Urinary bladder (tissue), 4 donors: ENCODE measurements at places on chromosomes 16 and 17. TPM values are rescaled to one million over a fixed set of nuclear protein-coding genes. Genes with fewer than 3 reads are reported as not detected.

DNA sequence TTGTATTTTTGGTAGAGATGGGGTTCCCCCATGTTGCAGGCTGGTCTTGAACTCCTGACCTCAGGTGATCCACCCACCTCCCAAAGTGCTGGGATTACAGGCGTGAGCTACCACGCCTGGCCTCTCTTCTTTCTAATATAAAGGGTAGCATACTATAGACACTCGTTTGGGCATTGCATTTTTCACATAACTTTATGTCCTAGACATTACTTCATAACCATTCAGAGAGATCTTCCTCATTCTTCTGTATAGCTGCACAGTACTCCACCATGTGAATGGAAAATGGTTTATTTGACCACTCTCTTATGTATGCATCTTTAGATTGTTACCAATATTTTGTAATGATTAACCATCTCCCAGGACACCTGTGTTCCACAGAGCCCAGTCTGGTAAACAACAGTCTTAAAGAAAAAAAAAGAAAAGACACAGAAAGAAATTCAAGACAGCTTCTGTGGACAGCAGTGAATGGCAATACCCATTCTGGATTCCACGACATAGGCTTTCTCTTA lies 42.1 kb downstream of the TK2 start:
- no peak for DNase-seq

DNA sequence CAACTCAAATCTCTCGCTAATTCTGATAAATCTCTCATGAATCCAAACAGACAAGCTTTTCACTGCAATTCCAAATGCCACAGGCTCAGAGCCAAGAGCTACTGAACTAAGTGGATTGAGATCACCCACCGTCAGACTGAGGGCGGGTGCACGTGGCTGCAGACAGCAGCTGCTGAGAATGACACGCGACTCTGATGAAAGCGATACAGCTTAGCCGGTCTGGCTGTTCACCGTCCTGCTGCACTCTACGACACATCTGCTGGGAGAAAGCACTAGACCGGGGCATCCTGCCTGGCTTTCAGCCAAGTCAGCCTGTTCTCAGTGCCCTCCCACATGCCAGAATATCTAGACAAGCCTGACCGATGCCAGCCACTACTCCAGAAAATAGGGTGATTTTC lies 42.6 kb downstream of the KLHDC4 start:
- peak; percentile 60 for DNase-seq

GRCh38 chr17:14902803-14903202 lies 362.3 kb downstream of the PMP22 start:
- no peak for DNase-seq

DNA sequence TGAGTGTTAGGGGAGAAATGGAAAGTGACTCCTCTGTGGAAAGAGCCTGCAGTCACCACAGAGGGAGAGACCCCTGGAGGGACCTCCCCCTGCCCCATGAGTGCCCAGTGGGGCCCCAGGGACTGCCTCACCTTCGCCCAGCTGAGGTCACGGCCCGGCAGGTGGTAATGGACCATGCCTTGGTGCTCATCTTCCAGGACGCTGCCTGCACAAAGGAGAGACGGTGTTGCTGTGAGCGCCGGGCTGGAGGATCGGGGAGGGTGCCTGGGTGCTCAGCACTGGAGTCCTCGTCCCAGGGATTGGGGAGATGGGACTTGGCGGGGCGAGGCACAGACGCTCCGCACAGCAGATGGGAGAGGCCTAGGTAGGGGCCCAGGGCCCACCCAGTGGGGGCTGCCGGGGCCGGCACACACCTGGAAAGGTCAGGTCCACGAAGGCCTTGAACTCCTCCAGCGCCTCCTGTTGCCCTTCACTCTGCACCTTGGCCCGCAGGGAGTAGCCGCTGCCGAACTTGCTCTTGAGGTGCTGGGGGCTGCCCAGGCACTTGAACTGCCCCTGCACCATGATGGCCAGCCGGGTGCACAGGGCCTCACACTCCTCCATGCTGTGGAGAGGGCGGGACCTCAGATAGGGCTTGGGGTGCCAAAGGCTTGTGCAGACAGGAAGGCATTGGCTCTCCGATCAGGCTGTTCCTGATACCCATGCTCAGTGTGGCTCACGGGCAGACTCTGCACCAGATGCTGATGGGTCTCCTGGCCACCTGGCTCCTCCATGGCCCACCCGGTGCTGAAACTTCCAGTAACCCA lies 9.7 kb upstream of the RNPS1 start:
- DNase-seq = no peak

DNA sequence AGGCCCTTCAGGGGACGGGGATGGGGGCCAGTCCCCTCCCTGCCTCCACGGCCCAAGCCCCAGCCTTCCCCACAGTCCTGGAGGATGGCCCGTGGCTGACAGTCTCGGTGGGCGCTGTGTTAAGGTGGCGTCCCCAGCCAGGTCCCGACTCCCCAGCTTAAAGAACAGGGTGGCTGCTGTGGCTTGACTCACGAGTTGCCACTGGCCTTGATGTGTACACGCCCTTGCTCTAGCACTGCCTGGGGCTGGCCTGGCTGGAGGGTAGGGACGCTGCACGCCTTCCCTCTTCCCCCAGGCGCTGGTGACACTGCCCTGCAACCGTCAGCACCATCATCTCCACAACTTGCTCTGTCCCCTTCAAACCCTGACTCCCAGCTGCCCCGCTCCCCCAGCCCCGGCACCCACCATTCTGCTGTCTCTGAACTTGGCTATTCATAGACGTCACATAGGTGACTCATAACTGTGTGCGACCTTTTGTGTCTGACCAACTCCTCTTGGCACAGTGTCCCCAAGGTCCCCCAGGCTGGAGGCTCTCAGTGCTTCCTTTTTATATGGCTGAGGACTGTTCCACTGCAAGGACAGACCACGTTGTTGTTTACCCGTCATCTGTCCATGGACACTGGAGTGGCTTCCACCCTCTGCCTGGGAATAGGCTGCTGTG lies 6.3 kb downstream of the GNPTG start:
- no peak for DNase-seq

GRCh38 chr16:87833548-87833947 lies 35.8 kb downstream of the SLC7A5 start:
- no peak for DNase-seq

DNA sequence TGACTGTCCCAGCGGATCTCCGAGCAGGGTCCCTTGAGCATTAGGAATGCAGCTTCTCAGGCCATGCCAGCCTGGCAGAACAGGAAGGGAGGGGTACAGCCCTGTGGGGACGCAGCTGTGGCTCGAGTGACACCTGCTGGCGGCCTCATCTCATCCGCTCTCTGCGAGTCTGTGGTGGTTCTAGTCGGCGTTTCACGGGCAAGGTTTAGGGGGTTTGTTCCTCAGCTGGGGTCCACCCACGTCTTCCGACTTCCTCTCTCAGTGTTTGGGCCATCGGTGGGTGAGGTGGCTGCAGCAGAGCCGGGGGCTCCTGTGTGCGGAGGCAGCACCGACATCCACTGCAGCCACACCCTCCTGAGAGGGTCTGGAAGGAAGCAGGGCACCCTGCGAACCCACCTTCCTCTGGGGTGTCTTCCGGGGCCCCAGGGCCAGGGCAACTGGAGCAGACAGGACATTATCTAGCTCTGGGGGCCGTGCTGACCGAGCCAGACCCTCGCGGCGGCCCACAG lies 33.3 kb downstream of the JPH3 start:
- DNase-seq = no peak

DNA sequence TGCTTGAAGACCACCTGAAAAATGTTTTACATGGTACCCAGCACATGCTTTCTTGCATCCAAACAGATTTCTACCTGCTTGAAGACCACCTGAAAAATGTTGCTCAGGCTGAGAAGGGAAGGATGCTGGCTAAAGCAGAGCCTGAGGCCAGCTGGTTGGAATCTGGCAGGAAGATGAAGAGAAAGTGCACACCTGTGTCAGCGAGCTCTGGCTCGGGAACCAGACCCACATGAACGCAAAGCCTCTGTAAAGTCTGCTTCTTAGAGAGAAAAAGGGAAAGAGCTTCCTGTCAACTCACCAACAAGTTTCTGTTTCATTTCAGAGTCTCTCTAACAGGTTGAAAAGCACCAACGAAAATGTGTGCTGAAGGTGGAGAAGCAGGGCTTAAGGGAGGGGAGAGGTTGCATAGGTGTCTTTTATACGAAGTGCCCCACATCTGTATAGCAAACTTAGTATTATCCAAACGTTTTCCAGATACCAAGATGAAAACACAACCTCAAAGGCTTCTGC lies 226.0 kb downstream of the TOX3 start:
- DNase-seq = no peak

DNA sequence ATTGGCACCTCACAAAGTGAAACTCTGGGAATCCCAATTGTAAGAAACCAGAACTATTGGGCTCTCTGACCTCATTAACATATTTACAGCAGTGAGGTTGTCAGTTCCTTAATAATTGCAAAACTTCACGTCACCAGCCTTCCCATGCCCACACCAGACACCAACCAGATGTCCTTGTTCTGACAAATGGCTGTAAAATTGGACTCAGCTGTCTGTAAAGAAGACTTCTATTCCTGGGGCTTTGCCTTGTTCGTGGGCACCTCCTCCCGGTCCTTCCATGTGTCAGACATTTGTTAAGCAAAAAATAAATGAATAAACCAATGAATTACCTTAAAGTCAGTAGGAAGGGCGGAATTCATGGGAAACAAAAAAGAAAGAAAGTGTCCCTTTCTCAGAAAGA lies 284.3 kb upstream of the CDH11 start:
- DNase-seq = no peak

DNA sequence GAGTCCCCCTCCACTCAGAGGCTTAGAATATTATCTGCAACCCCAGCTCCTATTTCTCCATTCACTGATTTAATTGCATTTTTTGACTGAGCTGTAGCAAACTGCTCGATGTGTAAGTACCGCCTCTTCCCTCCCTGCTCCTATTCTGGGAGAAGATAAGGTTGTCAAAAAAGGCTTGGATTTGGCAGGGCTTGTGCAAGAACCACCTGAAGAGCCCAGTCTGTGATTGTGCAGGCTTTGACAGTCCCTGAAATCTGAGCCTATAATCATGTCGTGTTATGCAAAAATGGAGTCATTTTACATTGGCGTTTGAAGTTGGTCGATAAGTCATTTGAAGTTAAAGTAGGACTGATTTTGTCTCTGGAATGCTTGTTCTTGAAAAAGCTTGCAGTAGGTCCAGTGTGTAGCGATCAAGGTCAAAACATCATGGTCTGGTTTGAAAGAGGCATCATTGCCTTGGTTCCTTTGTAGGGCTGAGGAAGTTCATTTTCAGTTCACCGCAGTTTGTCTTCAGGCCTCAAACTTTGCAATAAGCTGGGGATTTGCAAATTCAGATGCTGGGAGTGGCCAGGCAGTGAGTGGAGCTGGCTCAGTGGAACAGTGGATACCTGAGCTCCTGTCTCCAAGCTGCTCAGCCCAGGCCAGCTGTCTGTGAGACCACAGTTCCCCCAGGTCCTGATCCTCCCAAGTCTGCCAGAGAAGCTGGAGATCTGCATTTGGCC lies 68.8 kb downstream of the KATNIP start:
- no peak for DNase-seq

GRCh38 chr16:70572926-70573270 lies 49.3 kb downstream of the SF3B3 start:
- DNase-seq = no peak

GRCh38 chr17:74390680-74391653 lies 23.7 kb downstream of the GPR142 start:
- DNase-seq = no peak

DNA sequence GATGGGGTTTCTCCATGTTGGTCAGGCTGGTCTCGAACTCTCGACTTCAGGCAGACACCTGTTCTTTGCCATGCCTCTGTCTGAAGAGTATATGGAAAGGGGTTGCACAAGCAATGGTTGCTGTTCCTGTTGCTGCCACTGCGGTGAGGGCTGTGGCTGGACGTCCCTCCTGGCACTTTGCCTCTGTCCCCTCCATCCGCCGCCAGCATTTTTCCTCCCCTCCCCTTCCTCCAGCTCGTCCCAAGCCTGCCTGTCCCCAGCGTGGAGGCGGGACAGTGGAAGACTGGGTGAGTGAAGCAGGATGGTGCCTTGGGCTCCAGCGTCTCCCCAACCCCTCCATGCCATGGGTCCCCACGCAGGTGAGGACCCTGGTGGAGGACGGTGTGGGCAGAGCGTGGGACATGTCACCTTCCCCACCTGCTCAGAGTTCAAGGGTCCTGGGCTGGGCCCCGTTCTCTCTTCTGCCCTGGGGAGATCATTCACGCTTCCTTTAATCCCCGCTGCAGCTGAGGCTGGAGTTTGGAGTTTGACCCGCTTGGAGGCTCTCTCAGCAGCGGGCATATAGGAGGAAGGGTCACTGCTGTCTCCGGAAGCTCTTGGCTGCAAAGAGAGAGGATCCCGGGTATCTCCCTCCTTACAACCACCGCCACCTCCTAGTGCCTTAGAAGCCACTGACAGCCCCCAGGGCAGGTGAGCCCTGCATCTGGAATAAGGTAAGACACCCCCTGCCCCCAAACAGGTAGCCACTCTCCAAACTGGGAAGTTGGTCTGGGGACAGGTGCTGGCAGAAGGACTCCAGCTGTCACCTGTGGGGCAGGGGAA lies at the start of gene SLC5A11:
Gene SLC5A11, plus strand, starts transcription at position 238 of the 822 bp plus-strand sequence. CDS start 12,681 bp downstream, outside the sequence.
- no peak for DNase-seq

DNA sequence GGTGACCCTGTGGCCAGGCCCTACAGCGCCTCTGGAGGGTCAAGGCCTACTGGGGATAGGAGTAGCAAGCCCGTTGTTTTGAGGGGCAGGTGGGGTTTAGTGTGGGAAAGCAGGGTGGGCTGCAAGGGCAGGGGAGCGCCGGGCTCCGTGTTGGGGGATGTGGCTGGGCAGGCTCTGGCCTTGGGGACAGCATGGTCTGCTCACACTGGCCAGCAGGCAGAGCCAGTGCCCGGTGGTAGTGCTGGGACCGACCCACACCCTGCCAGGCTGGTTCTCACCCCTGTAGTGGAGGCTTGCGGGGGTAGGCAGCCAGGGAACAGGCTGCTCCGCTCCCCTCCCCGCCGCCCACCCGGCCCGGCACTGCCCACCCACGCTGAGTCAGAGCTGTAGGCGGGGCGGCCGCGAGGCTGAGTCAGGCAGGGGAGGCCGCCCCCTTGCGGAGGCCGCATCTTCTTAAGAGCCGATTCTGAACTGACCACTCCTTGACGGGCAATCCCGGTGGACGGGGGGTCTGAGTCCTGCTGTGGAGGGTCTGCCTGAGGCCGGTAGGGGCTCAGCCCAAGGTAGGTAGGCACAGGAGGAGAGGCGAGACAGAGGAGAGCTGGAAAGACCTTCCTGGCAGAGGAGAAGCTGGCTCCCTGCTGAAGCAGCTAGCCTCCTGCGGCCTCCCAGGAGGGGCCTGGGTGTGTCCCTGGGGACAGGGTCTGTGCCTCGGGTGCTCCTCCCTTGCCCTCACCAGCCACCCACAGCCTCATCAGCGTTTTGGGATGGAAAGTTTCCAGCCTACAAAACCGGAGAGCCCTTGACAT lies 62.4 kb downstream of the BAIAP2 start:
- peak; percentile 64 for DNase-seq

- DNase-seq = no peak
Measured at GRCh38 chr17:53687324-53687723, 135.4 kb upstream of the KIF2B start.

- no peak for DNase-seq
Measured at GRCh38 chr17:44360826-44361225, 2.8 kb downstream of the FAM171A2 start.

GRCh38 chr17:72906306-72906705 lies 186.2 kb downstream of the SLC39A11 start:
- DNase-seq = no peak

Gene DUS1L
- polyA plus RNA-seq = 67.5 TPM

Gene HS3ST3A1
- 1.1 TPM for polyA plus RNA-seq

Gene AANAT
- polyA plus RNA-seq = not detected

Gene SLFN13
- 2.1 TPM for polyA plus RNA-seq

Gene ATP2C2
- 2.3 TPM for polyA plus RNA-seq

Gene BAIAP3
- polyA plus RNA-seq = 2.7 TPM

Gene SEPTIN12
- polyA plus RNA-seq = not detected

Gene ZPBP2
- 0.06 TPM for polyA plus RNA-seq
